ENCODE measurements at places on chromosomes 6 and 20.

GRCh38 chr6:6565488-6565887 is 23.0 kb upstream of the LY86 start:
- DNase-seq = no peak

DNA sequence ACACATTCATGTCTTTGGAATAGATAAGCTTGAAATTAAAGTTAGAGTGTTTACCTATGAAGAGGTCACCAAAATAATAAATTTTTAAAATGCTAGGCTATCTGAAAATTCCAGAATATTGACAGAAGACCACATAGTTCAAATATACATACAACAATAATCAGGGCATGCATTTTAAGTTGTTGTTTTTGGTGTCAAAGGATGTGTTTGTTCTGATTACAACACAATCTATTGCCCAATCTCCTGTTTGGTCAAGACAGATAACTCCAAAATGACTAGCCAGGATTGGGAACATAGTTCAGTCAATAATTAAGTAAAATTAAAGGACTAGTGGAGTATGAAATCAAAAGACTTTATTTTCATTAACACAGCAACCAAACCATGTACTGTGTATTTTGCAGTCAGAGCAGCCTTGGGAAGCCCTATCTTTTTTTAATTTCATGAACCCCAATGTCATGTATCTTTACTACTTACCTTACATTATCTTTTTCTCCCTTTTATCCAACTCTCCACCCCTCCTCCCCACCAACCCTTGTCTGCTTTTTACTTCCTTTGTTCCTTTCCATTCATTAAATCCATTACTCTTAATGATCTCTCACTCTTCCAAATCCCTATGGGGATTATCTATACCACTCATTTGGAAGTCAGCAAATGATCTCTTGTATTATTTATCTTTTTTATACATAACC is 111.2 kb downstream of the CDK19 start:
- no peak for DNase-seq

GRCh38 chr6:166969390-166970002 is 13.1 kb upstream of the RNASET2 start:
- DNase-seq = no peak

DNA sequence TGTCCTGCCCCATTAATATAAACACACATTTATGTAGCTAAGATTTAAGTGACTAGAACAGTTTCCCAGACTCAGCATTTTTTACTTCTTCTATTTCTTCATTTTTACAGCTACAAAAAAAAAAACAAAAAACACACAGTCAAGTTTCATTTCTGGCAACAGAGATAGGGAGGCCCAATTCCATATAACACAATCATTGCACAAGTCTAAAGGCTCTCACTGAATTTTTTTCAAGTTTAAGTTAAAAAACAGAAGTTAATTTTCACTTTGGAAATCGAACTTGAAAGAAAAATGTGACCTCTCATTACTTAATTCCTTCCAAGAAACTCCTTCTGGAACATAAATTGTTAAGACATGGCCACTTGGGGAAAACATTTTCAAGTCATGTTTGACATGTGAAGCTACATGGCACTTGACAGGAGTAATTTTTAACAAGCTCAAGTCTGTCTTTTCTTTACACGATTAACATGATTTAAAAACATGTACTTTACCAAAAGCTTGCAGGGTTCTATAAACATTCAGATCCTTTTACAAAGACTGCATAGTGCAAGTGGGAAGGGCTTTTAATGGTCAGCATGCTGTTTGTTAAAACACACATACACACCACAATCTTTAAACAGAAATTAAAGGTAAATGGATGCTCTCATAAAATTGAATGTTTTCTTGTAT is 100.1 kb upstream of the CCDC28A start:
- no peak for DNase-seq

- DNase-seq = no peak
These were observed at the start of gene FRK for GRCh38 chr6:116060572-116061283. Gene FRK, minus strand, starts transcription at chr6:116060891. Its CDS starts 580 bp downstream, at chr6:116060311.

Data from NCI-H1436 treated with DMSO at 0.1 percent for 48 hours (cell line).